ENCODE measurements at places on chromosomes 2 and 18.

GRCh38 chr2:236293241-236293810 is 29.1 kb upstream of the ASB18 start:
- DNase-seq, result no peak

DNA sequence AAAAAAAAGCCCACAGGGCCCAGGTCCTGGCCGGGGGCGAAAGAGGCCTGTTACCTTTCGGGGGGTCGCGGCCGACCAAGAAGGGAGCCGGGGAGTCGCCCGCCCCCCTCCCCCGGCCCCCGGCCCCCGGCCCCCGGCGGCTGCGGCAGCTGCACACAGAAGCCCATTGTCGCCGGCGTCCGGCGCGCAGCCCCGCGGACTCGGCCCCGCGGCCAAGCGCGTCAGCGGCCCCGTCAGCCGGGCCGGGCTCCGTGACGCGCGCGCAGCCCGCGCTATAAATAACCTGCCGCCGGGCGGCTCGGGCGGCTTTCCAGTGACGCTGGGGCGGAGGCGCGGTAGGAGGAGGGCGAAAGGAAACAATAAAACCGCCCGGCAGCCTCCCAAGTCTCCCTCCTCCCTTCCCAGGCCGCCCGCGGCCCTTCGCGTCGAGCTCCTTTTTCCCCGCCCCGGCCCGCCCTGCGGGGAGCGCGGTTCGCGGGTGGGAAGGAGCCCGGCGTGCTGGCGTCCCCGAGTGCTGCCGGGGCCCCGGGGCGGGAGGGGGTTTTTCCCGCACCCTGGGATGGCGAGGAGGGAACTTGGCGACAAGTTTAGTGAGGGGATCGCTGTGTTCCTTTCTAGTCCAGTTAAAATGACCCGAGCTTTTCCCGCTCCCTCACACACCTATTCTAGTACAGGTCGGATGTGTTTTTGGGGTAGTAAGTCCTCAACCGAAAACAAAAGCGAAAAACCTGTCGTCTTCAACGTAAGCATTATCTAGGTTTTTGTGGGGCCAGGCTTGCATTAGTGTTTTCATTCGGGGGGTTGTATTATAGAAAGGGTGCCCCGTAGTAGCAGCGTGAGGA is 10.0 kb upstream of the NR4A2 start:
- peak; percentile 90 for DNase-seq

- no peak for DNase-seq
Observed at GRCh38 chr2:177287814-177288213, 23.3 kb upstream of the NFE2L2 start.

DNA sequence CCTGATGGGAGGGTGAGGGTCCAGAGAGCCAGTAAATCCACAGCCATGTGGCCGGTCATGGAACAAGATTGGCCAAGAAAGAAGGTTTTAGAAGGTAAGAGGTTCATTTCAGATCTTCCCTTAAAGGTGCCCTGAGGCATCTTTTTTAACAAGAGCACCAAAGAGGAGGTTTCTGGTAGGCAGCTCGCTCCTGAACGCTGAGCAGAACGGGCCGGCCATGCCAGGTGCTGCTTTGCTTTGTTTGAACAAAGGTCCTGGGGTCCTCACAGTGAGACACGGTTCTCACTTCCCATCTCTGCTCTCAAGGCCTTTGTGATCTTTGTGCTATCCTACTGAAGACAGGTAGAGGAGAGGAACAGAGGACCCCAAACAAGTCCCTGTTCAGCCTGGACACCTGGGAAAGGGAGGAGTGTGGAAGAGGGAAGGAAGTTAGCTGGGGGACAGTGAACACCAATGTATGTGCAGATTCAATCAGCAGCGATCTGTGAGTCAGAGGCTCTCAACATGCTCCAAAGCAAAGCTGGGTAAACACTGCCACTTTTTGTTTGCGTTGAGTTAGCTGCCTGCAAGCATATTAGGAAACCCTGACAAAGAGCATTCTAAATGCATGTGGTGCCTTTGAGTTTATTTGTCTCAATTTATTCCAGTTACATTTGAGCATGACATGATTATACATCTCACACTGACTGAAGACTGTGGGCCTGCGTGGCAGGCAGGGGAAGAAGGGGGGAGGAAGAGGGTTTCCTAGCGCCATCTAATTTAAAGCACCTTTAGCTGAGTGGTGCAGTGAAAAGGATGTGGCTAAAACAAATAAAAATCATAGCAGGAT is 102.4 kb downstream of the ASB1 start:
- no peak for DNase-seq

DNA sequence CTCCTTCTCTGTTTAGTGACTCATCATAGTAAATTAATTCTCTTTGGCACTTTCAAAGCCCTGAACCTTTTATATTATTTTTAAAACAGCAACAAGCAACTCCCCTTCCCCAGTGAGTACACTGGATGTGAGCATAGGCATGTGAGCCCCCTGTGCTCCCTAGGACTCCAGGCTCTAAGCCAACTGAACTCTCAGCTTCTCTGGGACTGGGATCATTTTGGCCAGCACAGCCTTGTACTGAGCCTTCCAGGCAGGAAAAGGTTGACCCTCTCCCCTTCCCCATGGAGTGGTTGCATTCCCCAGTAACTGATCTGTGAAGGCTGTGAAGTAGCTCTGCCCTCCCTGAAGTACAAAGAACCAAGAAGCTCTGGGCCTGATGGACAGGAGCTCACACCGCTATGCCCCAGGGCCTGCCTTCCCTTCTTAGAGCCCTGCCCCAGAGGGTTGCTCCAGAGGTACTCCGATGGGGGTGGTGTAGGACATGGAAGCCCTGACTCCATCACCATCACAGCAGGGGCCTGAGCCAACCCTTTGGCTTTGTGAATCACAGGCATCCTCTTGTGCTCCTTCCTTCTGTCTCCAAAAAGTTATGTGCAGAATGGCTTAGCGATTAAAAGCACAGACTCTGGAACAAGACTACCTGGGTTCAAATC is 57.8 kb downstream of the ADD2 start:
- DNase-seq, result no peak

Data from activated CD4-positive, alpha-beta T cell treated with anti-CD3 and anti-CD28 coated beads for 4 hours (primary cell).